ENCODE measurements at places on chromosomes 5 and 9.
A peak's percentile ranks its signal among the peaks of the same experiment; 100 is the strongest.

DNA sequence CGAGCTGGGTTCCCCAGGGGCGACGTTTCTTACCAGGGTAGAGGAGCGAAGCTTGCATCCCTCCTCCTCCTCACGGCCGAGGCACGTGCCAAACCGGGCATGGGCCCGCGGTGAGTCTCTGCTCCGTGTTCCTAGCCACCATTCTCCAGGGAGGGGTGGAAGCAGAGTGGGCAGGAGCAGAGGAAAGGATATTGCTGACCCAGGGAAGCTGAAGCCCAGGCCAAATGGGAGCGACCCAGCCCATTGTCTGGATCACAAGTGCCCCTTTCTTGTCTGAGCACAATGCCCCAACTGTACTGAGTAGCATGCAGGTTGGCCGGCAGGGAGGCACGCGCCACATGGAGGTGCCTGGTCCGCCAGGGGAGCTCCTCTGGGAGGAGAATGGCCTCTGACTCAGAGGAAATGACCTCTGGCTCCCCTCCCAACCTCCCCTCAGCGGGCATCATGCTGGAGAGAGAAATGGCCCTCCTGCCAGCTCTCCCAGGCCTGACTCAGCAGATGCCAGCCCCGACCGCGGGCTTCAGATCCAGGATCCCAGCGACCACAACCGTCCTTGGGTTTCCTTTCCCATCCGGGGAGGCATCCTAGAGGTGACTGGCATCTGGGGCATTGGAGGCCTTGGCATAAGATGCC lies 1.1 kb downstream of the PRR7 start:
- DNase-seq, result peak; percentile 78

- no peak for DNase-seq
Measured at GRCh38 chr9:37534412-37534811, 41.8 kb downstream of the FBXO10 start.

GRCh38 chr9:136056546-136057235 lies 38.4 kb downstream of the NACC2 start:
- DNase-seq, result no peak

- no peak for DNase-seq
Measured at GRCh38 chr5:63686938-63687337, 275.3 kb downstream of the HTR1A start.

GRCh38 chr5:149299451-149300054 lies 27.9 kb downstream of the AFAP1L1 start:
- no peak for DNase-seq

- DNase-seq, result no peak
Measured at GRCh38 chr9:94576131-94576530, 17.5 kb downstream of the FBP2 start.

GRCh38 chr5:54905942-54906537 lies 79.4 kb downstream of the ESM1 start:
- peak; percentile 87 for DNase-seq

DNA sequence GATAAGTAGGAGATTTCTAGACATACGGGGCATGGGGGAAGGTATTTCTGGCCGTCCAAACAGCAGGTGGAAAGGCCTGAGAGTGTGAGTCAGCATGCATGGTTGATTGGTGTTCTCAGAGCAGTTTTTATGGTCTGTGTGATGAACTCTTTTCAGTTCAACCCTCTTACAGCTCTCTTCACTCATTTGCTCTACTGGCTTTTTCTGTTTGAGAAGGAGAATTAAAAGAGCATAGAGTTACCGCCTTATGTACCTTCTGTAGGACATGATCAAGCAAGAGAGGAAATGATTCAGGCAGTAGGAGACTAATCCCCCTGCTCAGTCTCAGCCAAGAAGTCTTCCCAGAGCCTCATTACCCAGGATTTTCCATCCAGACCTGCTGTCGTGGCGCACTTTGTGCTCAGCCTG lies 92.4 kb downstream of the PRDM6 start:
- DNase-seq, result no peak

- DNase-seq, result no peak
Measured at GRCh38 chr9:113738893-113739604, 137.1 kb upstream of the ZNF618 start.

- DNase-seq, result no peak
Measured at GRCh38 chr9:121684381-121685145, 33.1 kb downstream of the DAB2IP start.

GRCh38 chr5:52987711-52988331 lies 1.3 kb upstream of the ITGA2 start:
- DNase-seq, result no peak

DNA sequence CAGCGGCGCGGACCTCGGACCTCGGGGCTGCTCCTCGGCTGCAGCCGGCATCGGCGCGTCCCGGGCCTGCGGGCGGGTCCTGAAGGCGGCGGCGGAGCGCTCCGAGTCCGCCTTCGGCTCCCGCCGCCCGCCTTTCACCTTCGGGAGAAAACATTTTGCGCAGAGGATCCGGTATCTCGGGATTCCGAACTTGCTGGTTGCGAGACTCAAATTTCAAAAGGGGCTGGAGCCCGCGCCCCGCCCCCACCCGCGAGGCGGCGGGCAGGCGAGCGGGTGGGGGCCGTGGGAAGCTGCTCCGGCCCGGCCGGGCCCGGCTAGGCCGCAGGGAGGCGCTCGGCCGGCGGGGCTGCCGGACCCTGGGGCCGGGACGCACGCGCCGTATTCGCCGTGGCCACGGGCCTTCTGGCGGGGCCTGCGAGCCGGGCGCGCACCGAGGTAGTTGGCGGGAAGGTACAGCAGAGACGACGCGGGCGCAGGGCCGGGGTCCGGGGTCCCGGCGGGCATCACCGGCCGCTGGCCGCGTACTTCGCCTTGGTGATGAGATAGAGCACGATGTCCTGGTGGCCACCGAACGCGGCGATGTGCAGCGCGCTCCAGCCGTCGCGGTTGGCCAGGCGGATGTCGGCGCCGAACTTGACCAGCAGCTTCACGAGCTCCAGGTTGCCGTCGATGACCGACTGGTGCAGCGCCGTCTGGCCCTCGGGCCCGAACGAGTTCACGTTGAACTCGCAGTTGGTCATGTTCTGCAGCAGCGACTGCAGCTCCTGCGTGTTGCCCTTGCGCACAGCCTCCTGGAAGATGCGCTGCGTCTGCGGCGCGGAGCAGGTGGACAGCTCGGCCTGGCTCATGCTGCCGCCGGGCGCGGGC lies 757 bp downstream of the NRARP start:
- DNase-seq, result peak; percentile 75

GRCh38 chr9:84775056-84775643 lies 105.6 kb downstream of the NTRK2 start:
- DNase-seq, result no peak

DNA sequence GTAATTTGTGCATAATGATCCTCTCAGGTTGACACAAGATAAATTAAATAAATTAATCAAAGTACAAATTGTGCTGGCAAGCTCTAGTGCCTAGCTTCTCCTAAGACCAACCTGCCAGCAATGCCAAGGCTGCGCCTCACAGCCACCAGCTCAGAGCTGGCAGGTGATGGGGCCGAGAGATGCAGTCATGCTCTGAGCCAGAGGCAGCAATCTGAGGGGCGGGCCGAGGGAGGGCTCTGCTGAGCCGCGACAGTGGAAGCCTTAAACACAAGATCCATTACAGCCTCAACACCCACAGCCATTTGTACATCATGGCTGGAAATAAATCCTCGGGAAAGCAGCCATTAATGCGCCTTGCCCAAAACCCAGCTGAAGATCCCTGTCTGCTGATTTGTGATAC lies 20.3 kb downstream of the MED27 start:
- DNase-seq, result no peak

- no peak for DNase-seq
Measured at GRCh38 chr9:75699017-75699416, 191.5 kb upstream of the PCSK5 start.

GRCh38 chr5:10668697-10669096 lies 92.3 kb downstream of the DAP start:
- no peak for DNase-seq

GRCh38 chr9:80320916-80321315 lies 749.2 kb downstream of the TLE4 start:
- DNase-seq, result no peak

- no peak for DNase-seq
Measured at GRCh38 chr9:134276453-134277245, 49.6 kb upstream of the RXRA start.

GRCh38 chr5:78794693-78795215 lies 146.2 kb upstream of the LHFPL2 start:
- DNase-seq, result no peak

GRCh38 chr5:169011451-169011850 lies 289.5 kb downstream of the SLIT3 start:
- no peak for DNase-seq

- DNase-seq, result no peak
Measured at GRCh38 chr9:91655215-91655614, 231.6 kb upstream of the NFIL3 start.

- DNase-seq, result no peak
Measured at GRCh38 chr9:121548666-121549065, 49.0 kb upstream of the GGTA1 start.

- DNase-seq, result no peak
Measured at GRCh38 chr5:124110942-124111341, 599.0 kb downstream of the CSNK1G3 start.

GRCh38 chr5:154189256-154189818 lies 1.2 kb upstream of the GALNT10 start:
- no peak for DNase-seq

DNA sequence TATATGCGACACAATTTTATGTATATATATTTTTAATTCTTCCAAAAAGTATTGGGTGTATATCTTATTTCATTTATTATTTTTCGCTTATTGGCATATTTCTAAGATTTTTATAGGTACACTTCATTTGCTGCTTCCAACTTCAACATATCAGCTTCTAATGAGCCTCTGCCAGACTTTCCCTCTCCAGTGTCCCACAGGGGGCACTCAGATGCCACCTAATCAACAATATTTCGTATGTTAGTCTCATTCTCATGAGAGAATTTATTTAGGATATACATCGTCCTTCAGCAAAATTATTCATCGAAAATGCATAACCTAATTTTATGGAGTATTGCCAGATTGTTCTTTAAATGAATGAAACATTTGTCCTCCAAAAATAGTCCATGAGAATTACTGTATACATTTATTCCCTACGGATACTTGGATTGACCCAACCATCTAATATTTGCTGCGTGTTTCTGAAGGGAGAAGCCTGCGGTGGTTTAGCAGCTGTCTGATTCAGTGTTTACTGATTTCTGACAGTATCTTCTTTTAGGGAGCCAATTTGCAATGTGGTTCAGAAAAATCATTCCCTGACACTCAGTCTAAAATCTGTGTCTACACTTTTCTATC lies 100.6 kb upstream of the SELENOP start:
- DNase-seq, result no peak

DNA sequence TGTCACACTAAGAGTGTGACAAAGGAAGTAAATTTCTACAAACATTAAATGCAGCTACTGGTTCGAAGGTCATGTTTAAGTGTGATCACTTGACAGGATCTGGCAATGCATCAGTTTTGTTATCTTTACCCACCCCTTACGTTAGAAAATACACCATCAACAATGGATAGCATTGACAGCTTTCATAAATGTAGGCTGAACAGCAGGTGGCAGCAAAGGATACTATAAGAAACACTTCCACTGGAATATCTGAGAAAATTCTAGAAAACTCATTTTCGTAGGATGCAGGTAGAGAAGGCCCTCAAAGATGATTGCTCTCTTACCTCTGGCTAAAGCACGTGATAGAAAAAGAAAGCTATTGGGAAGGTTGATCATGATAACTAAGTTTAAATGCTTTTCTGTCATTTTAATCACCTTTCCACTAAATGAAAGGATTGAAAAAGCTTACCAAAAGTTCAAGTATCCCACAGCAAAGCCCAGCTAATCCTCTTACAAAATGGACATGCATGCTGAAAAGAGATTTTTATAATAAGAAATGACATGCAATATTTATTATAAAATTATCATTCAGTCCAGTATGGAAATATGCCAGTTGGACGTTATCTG lies 292.5 kb downstream of the PARP8 start:
- no peak for DNase-seq

- DNase-seq, result no peak
Measured at GRCh38 chr5:92599217-92599810, 981.7 kb downstream of the NR2F1-AS1 start.

GRCh38 chr5:59937633-59938032 lies 44.1 kb upstream of the PDE4D start:
- no peak for DNase-seq

DNA sequence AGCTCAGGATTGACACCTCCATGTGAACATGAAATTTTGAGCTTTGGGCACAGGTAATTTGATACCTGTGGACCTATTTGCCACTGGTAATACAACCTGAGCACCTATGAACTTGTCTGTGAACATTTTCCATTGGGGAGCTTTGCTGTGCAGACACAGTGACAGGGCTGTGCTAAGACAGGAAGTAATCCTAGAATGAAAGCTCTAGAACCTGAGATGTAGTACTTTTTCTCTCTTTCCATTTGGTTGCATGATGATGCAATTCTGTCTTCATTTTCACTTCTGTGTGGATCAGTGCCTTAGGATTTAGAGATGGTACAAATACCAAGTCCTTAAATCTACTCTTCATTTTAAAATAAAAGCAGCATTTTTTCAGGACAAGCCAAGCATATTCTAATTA lies 216.9 kb downstream of the NR3C1 start:
- no peak for DNase-seq

DNA sequence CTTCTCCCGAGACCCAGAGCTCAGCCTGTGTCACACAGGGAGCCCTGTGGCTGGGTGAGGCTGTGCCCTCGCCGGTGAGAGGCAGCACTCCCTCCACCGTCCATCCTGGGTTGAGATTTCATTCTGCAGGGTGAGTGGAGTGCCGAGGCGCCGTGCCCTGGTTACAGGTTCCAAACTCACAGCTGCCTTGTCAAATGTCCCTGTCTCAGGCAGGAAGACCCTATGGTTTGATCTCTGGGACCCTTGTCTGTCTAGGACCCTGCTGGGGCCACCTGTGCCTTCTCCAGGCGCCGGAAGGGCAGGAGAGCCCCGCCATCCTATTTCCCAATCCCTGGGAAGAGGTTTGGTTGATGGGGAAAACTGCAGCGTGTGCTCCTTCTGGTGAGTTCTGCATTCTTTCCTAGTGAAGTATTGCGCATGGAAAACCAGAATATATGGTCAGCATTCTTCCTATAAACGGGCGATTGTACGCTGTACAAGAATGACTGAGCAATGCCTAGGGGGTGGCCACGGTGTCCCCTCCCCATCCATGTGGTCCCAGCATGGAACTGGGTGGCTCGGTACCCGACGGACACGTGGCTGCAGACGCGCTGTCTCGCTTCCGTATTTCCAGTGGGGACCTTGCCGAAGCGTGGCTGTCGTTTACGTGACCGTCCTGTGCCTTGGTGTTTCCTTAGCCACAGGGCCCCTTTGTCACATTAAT lies 95.9 kb upstream of the COL5A1 start:
- DNase-seq, result no peak

DNA sequence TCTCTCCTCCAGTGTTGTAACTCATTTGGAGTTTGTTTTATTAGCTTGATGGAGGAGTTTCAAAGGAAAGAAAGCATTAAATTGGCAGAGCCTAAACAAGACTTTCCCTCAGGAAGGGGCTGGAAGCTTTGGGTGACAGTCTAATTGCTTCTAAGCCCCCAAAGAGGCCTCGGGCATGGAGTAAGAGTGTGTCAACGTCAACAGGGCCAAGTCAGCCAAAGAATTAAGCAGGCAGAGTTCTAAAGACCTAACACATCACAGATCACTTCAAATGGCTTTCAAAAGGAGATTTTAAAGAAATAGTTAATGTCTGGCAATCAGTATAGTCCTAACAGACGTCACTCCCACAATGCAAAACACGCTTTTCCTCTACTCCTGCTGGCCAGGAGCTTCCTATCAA lies 234.5 kb downstream of the EFNA5 start:
- DNase-seq, result no peak

GRCh38 chr5:77842243-77842642 lies 66.1 kb upstream of the TBCA start:
- no peak for DNase-seq

- no peak for DNase-seq
Measured at GRCh38 chr9:110499608-110500007, 79.9 kb downstream of the SVEP1 start.

Data from activated CD8-positive, alpha-beta memory T cell treated with anti-CD3 and anti-CD28 coated beads for 24 hours (primary cell).